ENCODE measurements at places on chromosomes 5 and 9.

DNA sequence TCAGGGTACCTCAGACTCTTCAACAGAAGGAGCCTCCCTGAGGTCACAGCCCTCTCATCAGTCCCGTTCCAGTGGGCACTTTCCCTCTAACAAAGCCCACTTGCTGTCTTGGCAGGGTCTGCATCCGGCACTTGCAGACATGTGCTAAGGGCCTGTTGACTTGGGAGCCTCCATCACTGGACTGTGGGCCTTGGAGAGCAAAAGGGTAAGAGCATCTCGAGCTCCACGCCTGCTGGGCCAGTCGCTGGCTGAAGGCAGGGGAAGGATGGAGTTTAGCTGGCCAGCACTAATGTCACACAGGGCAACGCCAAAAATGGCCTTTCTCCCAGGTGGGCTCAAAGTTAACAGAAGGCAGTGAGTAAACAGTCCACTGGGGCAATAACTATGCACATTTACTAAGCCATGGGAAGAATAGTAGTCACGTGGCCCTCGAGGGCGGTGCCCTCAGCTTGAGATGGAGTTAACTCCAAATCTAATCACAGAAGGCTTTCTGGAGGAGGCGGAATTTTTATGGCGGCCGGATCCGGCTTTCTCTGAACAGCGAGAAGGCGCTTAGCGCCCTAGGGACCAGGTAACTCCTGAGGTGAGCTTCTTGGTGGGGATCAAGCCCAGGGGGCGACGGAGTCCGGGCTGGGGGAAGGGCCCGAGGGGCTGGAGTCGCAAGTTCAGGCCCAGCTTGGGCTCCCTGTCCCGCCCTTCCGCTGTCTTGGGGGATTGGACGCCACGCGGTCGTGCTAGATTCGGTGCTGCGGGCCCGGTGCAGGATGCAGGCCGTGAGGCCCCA lies 2.0 kb upstream of the NSD1 start:
- no peak for DNase-seq

GRCh38 chr5:171415115-171415730 lies 4.2 kb upstream of the FGF18 start:
- DNase-seq, result peak; percentile 30

GRCh38 chr5:944992-945685 lies 52.5 kb downstream of the TRIP13 start:
- DNase-seq, result no peak

DNA sequence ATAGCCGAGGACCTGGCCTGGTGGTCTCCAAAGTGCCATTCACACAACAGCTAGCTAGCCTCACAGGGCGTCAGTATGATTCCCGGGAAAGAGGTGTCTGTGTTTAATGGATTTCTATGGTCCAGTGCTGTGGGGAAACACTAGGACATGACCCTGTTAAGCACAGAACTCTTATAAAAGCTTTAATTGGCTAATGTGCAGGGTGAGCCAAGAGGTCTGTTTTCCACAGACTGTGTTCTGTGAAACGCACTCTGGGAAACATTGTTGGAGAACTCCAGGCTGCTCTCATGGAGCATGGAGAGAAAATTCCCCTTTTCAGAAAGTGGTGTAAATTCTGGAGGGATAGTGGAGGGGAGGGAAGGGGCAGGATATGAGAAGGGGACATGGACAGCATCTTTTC lies 331.4 kb downstream of the FBXL7 start:
- DNase-seq, result no peak

DNA sequence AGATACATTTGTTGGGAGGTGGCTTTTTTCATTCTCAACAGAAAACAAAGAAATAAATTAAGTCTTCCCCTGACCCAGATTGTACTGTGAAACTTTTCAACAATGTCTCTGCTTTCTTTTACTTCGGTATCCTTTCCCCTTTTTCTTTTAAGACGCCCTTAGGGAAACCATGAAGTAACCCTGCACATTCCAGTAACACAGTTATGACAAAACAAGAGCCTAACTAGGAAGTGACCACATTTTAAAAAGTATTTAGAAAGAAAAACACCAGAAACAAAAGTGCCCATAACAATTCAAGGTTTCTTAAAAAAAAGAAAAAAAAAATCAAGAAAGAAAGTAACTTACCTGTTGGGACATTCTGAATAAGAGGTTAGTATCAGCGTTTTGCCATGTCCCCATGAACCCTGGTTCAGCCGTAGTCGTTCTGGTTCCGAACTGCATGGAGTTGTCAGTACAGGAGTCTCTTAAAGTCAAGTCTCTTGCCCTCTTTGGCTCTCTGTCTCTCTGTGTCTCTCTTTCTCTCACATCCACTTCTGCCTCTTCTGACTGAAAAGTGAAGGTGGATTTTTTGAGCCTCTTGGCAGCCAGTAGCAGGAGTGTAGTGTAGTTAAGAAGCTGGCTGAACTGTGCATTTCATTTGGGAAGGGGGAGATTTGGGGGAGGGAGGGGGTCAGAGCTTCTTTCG lies 142.9 kb downstream of the BNC2 start:
- peak; percentile 49 for DNase-seq

- DNase-seq, result no peak
These were observed 73.6 kb upstream of the STARD4 start for GRCh38 chr5:111585946-111586345.

- no peak for DNase-seq
These were observed 292.8 kb downstream of the ASTN2 start for GRCh38 chr9:117122102-117122501.

GRCh38 chr5:54177058-54177457 lies 133.3 kb downstream of the ARL15 start:
- no peak for DNase-seq

- no peak for DNase-seq
These were observed 26.9 kb downstream of the UIMC1 start for GRCh38 chr5:176979669-176980068.

- peak; percentile 3 for DNase-seq
These were observed 466.9 kb upstream of the ARRDC3 start for GRCh38 chr5:91850031-91850430.

DNA sequence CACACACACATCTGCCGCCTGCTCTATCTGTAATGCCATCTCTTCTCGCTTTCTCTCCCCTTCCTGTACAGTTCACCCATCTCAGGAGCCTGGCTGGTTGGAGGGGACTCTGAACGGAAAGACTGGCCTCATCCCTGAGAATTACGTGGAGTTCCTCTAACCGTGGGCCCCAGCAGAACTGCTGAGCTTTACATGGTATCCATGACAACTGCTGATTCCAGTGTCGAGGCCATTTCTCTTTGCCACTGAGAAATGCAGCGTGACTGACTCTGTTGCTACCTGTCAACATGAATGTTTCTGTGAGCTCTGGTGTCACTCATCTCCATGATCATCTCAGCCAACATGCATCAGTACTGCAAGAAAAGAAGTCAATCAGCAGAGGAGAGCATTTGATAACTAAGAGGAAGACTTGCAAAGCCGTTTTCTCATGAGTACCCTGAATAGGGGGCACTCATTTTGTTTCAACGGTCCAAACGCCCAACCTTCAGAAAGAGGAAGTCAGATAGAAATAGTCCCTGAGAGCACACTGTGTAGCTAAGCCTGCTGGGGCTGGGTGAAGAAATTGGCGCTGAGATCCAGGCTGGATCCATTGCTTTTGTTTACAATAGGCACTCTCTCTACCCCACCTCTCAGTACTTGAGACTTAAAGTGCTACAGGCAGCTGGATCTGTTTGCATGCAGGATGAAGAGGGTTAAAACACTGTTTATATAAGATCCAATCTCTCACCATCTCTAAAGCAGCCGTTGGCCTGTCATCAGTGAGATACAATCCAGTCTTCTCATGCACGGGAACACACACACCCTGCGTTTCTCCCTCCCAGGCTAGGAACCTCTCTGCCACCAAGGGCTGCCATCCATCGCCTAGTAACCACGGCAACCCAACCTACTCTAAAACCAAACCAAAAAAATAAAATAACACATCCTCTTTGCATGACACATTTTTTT lies 180.9 kb downstream of the NR3C1 start:
- DNase-seq, result no peak

- no peak for DNase-seq
These were observed 161.6 kb downstream of the KCTD16 start for GRCh38 chr5:144332265-144332664.

- no peak for DNase-seq
These were observed 3.4 kb downstream of the DOLK start for GRCh38 chr9:128943832-128944620.

- no peak for DNase-seq
These were observed 539.9 kb downstream of the BRINP1 start for GRCh38 chr9:118829334-118829733.

GRCh38 chr5:114311968-114312367 lies 49.9 kb upstream of the KCNN2 start:
- DNase-seq, result no peak

DNA sequence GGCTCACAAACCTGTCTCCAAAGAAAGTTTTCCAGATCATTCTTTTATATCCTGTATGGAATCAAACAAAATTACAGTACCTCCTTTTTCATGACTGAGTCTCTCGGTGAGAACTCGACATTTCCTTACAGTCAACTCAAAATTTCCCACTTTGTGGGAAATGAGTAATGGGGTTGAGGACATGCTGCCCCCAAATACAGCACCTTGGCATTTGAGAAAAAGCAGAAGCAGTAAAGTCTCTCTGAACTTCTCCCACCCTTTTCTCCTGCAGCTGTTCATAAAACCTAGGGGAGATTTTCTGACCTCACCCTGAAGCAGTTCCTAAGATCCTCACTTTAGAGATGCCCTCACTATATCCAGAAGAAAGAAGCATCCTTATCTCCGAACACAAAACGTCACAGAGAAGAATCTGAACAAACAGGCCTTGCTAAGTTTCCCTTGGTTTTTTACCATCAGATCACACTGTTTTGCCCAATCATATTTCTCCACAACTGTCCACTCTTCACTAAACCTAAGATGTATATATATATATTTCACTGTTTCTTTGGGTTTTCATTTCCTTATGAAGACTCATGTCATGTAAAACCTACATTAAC lies 96.1 kb upstream of the APC start:
- no peak for DNase-seq

GRCh38 chr5:29230591-29230990 lies 1962.9 kb upstream of the CDH6 start:
- no peak for DNase-seq

DNA sequence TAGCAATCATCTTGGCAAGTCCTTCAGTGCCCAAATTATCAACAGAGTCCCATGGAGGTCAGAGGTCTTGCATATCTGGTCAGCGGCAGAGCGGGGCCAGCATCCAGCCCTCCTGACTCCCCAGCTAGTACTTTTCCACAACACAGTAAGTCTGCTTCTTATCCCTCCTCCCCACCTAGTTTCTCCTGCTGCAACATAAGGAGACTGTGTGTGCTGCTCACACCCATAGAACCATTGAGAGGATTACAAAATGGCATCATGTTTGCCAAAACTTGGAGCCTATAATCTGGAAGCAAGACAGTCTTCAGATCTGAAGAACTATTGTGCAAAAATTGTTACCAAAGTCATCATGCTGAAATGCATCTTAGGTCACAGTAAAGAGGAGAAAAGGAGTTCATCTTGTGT lies 125.8 kb upstream of the ZNF366 start:
- peak; percentile 54 for DNase-seq

DNA sequence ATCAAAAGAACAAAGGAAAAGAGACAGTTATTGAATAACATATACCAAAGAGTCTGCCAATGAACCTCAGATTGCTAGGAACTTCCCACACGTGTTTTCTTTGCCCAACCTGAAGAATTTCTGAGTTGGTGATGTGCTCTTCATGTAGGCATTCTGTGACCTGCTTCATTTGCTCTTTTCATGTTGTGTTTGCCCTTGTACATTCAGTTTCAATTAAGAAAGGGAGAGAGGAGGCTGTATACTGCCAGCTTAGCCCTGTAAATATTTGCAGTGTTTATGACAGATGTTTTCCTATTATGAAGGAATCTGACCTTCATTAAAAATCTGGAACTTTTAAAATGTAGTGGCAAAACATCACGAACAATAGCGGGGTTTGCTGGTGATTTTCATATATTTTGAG lies 168.5 kb downstream of the GAS1 start:
- DNase-seq, result no peak

DNA sequence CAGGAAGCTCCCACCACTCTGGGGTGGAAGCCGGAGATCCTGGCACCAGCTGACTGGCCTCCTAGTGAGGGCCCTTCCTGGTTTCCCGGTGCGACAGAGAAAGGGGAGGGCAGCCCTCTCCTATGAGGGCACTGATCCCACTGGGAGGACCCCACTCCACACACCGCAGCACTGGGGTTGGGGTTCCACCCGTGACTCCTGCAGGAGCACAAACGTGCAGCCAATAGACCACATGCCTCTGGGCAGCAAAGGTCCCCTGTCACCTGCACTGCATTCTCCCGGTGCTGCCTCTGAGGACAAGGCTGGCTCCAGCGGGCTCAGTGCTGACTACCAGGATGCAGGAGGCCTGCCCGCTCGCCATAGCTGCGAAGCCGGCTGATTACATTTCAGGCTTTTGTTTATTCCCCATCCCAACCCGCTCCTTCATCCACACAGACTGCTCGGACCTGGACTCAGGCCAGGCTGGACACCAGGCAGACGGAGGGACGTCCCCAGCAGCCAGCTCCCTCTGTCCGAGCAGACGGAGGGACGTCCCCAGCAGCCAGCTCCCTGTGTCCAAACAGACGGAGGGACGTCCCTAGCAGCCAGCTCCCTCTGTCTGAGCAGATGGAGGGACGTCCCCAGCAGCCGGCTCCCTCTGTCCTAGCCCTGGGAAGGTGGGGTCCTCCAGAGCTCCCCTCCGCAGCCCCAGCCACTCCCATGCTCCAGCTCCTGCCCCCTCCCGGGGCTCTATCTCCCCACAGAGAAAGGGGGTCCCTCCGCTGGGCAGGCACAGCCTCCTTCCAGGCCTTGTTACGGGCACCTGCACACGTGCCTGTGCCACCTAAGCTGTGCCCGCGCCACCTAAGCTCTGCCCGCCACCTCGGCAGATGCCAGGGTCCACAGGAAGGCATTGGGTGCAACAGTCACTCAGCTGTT lies 8.8 kb upstream of the CEP72 start:
- no peak for DNase-seq

- no peak for DNase-seq
These were observed 32.1 kb upstream of the SELENOP start for GRCh38 chr5:42843675-42844292.

DNA sequence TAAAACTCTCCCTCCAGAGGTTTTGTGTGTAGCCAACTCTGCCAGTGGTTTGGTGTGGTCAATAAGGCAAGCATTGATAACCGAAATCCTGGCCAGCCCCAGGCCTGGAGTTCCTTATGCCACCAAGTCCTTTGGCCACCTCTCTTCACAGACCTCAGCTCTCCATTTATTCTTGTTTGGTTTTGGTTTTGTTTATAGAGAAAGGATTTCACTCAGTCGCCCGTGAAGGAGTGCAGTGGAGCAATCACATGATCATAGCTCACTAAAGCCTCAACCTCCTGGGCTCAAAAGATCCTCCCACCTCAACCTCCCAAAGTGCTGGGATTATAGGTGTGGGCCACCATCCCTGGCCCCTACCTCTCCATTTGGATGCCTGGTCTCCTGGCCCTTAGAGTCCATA lies 55.4 kb upstream of the PPARGC1B start:
- no peak for DNase-seq

DNA sequence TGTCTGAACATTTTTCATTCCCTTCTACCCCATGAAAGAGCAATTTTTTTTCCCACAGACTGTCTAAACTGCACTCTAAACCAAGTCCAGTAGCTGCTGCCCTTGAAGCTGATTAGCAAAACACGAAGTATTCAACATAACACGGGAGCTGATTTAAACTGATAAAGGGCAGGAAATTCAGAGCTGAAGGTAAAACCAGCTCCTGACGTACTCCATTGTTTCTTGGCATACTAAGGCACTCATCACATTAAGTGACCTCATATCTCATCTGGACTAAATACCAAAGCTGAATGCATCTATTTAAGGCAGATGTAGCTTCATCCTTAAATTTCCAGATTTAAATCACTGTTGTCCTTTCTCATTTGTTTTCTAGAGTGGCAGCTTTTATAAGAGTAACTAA lies 12.0 kb downstream of the GDF9 start:
- peak; percentile 49 for DNase-seq

Measured in fibroblast of pulmonary artery (primary cell).